ENCODE measurements at places on chromosomes 11 and 22. TPM values are rescaled to one million over a fixed set of nuclear protein-coding genes. Genes with fewer than 3 reads are reported as not detected.

The SYCE3 gene
- total RNA-seq = not detected

The UBQLNL gene
- not detected for total RNA-seq

The KRTAP5-1 gene
- total RNA-seq = not detected

The SLC22A8 gene
- not detected for total RNA-seq

The KRTAP5-11 gene
- not detected for total RNA-seq

The CPT1B gene
- total RNA-seq = 15.5 TPM

The ENTHD1 gene
- 10.5 TPM for total RNA-seq

The OR51B5 gene
- 0.36 TPM for total RNA-seq

The MS4A7 gene
- 1.0 TPM for total RNA-seq

The SLC2A11 gene
- total RNA-seq = 6.0 TPM

The NXPE2 gene
- total RNA-seq = not detected

The MUC2 gene
- not detected for total RNA-seq

The CHADL gene
- total RNA-seq = 0.36 TPM

The LRRC56 gene
- 1.4 TPM for total RNA-seq

The USP35 gene
- 14.9 TPM for total RNA-seq

The MMP1 gene
- under 0.01 TPM for total RNA-seq

The HEPACAM gene
- not detected for total RNA-seq

The GNAZ gene
- 2.0 TPM for total RNA-seq

The THYN1 gene
- 50.2 TPM for total RNA-seq

The ELMOD1 gene
- not detected for total RNA-seq

The PTPN5 gene
- total RNA-seq = not detected

The BTG4 gene
- 0.36 TPM for total RNA-seq

The KRTAP5-2 gene
- total RNA-seq = not detected

The DSCAML1 gene
- not detected for total RNA-seq

The CALCB gene
- under 0.01 TPM for total RNA-seq

The DDTL gene
- total RNA-seq = 0.15 TPM

The SYT8 gene
- not detected for total RNA-seq

The PHETA2 gene
- total RNA-seq = 9.1 TPM

The NAALAD2 gene
- 2.4 TPM for total RNA-seq

The CBLIF gene
- not detected for total RNA-seq

The PAMR1 gene
- 1.7 TPM for total RNA-seq

The SLC22A12 gene
- total RNA-seq = not detected

The FLRT1 gene
- not detected for total RNA-seq

The SCT gene
- not detected for total RNA-seq

The MAP6 gene
- 0.33 TPM for total RNA-seq

The RSF1 gene
- 22.3 TPM for total RNA-seq

The TNRC6B gene
- total RNA-seq = 16.3 TPM

The GRIA4 gene
- not detected for total RNA-seq

Data from melanocyte of skin (primary cell).